ENCODE measurements at places on chromosomes 4 and X.
A peak's percentile ranks its signal among the peaks of the same experiment; 100 is the strongest.

DNA sequence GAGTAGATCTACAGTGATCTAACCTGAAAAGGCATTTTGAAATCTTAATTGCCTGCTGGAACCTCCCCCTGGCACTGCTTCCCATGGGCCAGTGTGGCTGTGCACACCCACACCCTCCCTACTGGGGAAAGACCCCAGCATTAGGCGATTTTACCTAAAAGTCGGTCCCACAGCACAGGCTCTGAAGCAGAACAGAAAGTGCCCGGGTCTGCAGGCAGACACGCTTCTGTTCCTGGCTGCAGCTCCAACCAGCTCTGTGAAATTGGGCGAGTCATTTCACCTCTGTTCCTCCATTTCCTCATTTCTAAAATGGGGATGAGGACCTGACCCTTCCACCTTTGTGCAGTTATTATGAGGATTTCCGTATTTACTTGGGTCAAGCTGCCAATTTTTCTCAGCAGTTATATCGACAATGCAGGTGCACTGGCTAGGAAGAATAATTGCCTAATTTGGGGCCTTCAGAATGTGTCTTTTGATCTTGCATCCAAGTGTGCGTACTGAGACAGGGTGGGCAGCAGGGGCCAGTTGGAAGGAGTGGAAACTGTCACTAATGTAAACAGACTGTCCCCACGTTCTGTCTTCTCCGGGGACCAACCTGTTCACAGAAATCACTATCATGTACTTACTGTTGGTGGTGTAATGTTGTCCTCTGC, 7.1 kb downstream of the KLF3 start:
- DNase-seq: no peak

GRCh38 chr4:87669373-87669772, 19.3 kb downstream of the DMP1 start:
- DNase-seq: peak; percentile 62

GRCh38 chrX:29487714-29488113, 727.6 kb upstream of the MAGEB2 start:
- DNase-seq: no peak

- DNase-seq: peak; percentile 1
These were observed 43.5 kb downstream of the NUDT9 start for GRCh38 chr4:87465739-87466366.

GRCh38 chr4:8173492-8174242, 15.1 kb upstream of the ABLIM2 start:
- no peak for DNase-seq

GRCh38 chr4:73710094-73710493, 30.3 kb upstream of the CXCL8 start:
- DNase-seq: no peak

DNA sequence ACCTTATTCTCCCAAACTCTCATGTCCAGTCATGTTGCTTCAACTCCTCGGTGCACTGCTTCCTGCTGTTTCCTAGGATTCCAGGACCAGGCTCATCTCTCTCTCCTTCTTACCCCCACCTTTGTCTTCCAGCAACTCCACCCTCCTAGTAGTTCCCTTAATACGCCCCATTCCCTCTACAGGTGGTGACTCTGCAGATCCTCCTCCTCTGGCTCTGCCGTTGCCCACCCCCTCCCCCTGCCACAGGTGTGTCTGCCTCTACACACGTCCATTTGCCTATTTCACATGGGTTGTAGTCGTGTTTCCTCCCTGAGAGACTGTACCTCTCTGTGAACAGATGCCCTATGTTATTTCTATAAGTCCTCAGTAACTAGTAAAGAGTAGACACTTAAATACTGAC, 32.4 kb downstream of the CDS1 start:
- no peak for DNase-seq

DNA sequence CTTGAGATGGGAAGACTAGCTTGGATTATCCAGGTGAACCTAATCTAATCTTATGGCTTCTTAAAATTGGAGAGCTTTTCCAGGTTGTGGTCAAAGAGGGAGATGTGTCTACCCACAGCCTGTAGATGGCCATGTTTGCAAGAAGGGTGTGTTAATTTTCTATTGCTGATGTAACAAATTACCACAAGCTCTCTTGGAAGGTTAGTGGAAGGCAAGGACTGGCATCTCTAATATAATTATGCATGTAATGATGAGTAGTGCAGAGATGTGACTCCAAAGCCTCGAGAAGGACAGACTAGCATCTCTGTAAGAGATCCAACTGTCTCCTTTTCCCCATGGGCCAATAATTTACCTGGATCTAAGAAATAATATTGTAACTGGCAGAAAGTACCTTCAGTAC, 3.2 kb upstream of the ADH1B start:
- no peak for DNase-seq

DNA sequence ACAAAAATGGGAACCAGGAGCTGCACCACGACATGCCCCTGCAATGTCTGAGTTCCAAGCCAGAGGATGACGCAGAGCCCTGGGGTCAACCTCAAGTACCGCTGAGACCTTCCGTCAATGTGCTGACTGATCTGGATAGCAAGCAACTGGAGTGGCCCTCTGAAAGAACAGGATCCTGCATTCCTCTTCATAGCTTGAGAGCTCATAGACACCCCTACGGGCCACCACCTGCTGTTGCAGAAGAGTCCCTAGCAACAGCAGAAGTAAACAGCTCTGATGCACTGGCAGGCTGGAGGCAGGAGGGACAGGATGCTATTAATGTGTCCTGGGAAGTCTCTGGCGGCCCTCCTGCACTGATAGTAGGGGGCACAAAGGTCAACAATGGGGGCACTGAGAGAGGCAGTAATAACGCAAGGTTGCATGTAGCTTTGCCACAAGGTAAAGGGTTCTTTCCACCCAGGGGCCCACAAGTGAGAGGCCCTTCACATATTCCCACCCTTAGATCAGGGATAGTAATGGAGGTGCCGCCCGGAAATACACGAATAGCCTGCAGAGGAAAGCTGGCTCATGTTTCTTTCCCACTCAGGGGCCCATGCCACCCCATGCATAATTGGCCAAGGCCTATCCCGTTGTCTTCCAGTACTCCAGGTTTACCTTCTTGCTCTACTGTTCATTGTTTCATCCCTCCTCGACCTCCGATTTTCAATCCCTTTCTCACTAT, 1.3 kb downstream of the PRR32 start:
- DNase-seq: no peak

DNA sequence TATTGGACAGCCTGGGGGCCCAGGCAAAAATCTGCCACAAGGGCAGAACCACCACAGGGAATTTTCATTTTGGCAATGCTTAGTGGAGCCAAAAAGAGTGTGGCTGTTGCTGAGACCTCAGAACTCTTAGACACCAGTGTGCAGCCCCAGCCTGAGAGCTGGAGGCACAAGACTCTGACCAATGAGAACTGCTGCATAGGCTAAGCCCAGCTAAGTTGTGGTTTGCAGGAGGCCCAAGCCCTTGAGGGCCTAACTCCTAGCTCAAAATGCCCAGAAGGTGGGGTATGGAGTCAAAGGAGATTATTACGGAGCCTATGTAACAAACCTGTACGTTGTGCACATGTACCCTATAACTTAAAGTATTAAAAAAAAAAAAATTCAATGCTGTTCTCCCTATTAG, 296.7 kb downstream of the TRAM1L1 start:
- DNase-seq: no peak

DNA sequence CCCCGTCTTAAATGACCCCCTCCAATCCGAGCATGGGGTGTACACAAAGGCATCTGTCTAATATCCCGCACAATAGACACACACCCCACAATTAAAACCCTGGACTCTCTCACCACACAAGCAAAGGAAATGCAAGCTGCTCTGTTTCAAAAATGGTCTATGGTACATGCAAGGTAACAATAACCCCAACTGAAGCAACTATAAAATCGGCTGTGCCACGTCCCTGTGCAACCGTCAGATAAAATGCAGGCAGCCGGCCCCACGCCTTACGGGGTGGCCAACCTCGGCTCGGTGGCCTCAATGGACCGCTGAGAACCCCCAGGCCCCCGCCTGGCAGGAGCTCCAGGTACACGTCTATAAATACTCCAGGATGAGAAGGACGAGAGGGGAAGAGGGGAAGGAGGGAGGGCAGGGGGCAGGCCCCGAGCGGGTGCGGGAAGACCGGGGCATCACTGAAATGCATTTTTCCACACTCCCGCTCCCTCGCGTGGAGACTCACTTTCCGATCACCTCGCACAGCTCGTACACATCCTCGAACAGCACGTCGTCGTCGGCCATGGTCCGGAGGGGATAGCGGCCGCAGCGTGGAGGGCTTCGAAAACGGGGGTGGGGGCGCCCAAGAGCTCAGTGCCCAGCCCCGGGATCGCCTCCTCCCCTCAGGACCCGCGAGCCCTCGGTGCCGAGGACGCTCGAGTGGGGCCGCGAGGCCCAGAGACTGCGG, 763 bp downstream of the CASK start:
- DNase-seq: peak; percentile 1

DNA sequence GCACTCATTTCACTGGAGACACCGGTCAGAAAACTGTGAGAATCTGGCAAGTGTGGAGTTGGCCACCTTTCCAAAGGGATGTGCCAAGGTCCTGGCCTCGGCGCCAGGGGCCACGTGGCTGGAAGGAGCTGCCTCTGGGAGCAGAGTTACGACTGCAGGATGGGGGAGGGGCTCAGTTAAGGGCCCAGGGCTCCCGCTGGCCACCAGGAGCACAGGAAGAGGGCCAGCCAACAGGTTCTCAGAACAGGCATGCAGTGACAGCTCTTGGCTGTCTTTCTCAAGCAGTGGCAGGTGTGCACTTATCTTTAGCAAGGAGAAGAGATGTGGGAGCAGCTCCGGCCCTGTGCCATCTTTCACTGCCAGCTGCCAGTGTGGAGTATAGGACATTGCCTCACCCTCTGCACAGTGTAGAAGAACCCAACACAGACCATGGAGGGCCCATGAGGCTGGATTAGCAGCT, 115.9 kb upstream of the RBPJ start:
- no peak for DNase-seq

DNA sequence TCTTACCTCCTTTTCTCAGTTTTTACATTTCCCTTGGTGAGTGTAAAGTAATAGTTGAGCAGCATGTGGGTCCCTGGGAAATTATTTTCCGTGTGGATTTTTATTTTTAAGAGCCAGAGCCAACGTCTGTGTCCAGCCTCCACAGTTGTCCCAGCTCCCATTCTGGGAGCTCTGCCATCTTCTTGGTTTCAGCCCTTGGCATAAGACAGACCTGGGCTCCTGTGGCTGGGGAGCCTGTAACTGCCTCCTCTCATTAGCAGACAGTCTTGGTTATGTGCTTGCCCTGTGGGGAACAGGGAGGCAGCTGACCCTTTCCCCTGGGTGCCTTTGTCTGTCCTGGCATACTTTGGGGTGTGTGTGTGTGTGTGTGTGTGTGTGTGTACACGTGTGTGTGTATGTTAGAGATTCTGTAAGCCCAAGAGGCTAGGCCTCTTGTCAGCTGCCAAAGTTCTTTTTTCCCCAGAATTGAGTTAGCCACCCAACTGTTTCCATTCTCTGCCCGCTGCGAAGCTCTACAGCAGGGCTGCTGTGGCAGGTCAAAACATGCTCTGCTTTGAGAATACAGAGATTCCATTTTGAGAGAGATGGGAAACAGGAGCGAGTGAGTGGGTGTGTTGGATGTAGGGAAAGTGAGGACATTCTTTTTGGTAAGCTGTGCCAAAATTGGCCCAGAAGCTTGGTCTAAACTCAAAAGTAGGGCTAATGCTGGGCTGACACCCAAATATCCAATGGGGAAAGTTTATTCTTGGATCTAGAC, 140.7 kb downstream of the TMEM164 start:
- peak; percentile 10 for DNase-seq

GRCh38 chr4:155722816-155723499, 35.9 kb upstream of the GUCY1B1 start:
- DNase-seq: no peak

GRCh38 chr4:157372567-157372966, 152.0 kb downstream of the GRIA2 start:
- no peak for DNase-seq

DNA sequence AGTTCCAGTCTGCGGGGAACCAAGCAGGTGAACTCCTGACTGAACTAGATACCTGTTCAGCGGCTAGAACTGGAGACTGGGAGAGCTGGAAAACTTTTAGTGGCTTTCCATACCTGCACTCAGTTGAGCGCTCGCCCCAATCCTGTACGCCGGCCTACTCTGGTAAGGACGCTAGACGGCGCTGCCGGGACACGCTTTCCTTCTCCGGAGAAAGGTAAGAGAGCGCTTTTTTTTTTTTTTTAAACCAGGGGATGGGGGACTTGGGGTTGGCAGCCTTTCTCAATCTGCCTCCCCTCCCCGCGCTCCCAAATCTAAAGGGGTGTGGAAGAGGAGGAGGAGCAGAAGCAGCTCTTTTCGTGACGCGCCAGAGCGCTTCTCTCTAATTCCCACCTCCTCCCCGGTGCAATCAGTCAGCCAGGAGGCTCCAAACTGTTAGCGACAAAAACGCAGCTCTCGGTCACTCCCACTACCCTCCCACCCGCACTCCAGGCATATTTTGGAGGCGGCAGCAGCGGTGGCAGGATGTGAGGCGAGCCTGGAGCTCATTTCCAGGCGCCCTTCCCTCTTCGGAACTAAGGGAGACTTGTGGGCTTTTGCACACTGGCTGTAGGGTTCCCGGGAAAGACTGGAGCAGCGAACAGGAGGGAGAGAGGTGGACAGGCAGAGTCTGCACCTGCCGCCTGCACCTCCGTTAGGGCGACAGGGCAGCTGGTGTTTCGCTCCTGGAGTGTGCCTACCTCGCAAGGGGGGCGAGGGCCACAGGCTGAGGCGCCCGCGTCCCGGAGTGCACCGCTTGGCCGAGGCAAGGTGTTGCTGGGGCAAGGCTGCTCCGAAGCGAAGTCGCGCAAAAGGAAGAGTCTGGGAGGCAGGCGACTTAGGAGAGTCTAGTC, at the start of gene IL1RAPL2:
Gene IL1RAPL2 (plus strand): TSS at position 409 of the 890 bp plus-strand sequence.
- no peak for DNase-seq

DNA sequence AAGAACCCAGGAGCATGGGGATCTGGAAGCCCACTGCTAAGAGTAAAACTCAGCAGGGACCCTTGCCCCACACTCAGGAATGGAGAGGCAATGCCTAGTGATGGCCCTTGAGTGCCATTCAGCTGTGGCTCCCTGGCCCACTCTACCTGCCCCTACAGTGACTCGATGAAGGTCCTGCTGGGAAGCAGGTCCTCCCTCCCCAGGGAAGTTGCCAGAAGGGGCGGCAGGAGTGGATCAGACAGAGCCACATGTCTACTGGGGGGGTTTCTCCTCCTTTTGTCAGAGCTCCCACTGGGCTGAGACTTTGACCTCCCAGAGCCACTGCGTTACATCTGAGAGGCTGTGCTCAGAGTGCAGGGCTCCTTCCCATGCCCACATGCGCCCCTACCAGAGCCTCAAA, 1.2 kb downstream of the SLC10A3 start:
- DNase-seq: no peak

- no peak for DNase-seq
These were observed 77.7 kb downstream of the OPHN1 start for GRCh38 chrX:68355629-68355920.

DNA sequence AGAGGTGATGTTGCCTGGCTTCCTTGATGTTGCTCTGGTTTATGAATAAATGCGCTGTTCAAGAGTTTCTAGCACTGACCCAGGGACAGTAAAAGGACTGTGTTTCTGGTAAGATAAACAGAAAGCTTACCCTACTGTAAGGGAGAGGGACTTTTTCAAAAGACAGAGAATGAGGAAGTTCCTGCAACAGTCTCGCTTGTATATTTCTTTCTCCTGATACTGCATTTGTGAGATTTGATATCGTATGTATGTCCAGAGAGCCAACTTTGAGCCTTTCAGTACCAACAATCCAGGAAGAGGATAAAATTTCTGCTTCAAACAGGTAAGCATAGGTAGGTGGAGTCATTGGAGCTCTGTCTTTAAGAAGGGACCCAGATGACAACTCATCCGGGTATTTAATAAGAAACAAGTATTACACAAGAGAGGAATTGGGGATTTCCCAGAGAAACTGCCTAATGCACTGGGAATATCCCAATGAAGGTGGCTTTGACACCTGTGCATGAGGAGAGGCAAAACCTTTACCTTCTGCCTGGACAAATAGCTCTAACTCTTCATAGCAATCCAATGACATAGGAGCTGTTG, 773 bp downstream of the DAPP1 start:
- DNase-seq: no peak

Data from NCI-H1694 (cell line).